MV-4-11 (cell line): ENCODE measurements at places on chromosomes 12 and 14.

- peak; percentile 81 for DNase-seq
These were observed 334.1 kb upstream of the RGS6 start for GRCh38 chr14:71597955-71598660.

DNA sequence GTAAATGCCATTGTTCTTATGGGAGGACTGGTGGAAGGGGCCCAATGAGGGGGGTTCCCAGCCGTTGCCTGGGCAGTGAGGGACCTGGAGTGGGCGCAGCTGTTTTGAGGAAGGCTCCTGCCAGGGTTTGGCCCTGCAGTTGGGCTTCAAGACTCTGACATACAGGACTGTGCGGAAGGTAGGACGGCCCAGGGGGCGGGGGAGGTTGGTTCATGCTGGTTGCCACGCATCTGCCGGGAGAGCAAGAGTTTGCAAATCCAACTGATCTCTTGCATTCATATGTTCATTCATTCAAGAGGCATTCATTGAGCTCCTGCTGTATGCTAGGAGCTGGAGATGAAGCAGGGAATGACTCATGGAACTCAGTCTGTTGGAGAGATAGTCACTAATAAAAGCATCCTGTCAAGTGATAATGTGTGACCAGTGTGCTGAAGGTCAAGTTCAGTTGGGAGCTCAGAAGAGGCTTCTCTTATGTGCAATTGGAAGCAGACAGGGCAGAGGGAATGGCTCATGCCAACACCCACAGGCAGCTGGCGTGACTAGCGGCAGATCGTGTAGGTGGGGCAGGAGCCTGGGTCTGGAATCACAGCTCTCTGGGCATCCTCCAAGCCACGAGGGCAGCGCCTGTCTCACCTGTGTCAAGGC lies 7.8 kb downstream of the SH2B3 start:
- DNase-seq = no peak

- DNase-seq = no peak
These were observed 1031.9 kb upstream of the LRFN5 start for GRCh38 chr14:40574780-40575179.

- no peak for DNase-seq
These were observed 1.1 kb downstream of the NUMB start for GRCh38 chr14:73457041-73457923.

GRCh38 chr14:103141117-103141796 lies 18.0 kb downstream of the TNFAIP2 start:
- DNase-seq = peak; percentile 22

GRCh38 chr12:94714378-94715114 lies 64.2 kb upstream of the TMCC3 start:
- no peak for DNase-seq
